Left ventricle myocardium inferior (tissue), 1 donor: ENCODE measurements at places on chromosomes 4 and X. TPM values are rescaled to one million over a fixed set of nuclear protein-coding genes. Genes with fewer than 3 reads are reported as not detected.

Gene KLF8
- total RNA-seq = 3.3 TPM

Gene CYTL1
- total RNA-seq = 0.47 TPM

DNA sequence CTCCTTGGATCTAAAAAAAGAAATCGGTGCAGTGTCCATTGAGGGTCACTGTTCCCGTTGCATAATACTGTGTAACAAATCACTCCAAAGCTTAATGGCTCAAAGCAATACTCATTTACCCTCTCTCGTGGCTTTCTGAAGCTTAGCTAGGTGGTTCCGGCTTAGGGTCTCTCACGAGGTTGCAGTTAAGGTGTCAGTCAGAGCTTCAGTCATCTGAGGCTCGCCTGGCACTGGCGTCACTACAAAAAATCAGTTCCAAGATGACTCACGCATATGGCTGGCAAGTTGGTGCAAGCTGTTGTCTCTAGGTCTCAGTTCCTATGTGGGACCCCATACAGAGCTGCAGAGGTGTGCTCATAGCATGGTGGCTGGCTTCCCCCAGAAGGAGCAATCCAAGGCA is 91.0 kb downstream of the BEND2 start:
- DNase-seq = no peak

DNA sequence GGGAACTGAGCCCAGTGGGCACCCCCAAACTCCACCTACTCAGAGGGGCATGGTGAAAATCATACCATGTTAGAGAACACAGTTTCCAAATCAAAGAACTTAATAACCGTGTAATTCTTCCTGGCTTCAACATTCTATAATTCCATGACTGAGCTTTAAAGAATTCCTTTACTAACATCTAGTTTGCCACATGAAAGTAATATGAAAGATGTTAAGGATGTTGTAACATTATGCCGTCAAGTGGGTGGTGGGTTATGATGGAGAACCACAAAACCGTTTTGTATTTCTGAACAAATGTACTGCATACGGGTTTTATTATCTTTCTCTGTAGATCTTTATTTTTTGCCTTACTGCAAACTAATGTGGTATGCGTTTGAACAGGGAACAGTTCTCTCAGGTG is 549.0 kb upstream of the MAGEB2 start:
- no peak for DNase-seq

DNA sequence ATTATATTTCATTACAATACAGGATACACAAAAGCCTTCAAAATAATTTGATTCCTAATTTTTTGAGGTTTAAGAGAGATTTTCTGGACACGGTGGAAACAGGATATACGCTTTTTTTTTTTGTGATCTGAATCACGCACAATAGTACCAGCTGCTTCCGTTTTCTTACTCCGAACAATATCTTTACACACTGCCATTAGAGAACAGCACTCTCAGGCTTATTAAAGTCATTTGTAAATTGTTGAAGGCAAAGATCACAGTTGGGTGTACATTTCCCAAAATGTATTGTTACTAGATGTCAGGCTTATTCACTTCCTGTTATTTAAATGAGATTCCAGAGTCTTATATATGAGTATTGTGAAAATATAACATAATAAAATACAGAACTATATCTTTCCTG is 71.5 kb downstream of the TMEM47 start:
- no peak for DNase-seq

DNA sequence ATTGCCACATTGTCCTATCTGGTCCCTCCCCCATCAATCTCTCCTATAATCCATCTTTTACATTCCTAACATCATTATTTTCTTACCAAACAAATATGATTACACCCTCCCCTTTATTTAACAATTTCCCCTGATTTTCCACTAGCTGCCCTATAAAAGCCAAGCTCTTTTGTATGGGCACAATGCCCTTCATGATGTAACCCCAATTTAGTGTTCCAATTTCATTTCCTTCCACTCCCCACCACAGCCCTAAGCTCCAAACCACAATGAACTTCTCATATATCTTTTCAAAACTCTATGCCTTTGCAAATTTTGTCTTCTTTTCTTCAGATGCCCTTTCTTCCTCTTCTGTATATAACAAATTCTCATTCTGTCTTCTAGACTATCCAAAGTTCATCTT is 39.5 kb upstream of the PTPN13 start:
- no peak for DNase-seq

DNA sequence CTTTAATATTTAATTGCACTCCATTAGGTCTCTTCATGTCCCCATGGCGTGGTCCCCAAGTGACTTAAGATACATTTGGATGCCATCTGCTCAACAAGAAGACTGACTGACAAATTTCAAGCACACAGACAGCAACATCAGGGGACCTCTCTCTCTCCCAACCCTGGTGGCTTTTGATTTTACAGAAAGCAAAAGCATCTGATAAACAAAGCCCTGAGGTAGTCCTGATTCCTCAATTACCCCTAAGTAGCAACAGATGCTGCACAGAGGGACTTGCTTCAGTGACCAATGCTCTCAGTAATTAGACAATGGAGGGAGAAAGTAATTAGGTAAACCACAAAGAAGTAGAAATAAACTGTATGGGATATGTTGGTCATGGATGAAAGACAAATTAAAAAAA is 426.4 kb downstream of the INPP4B start:
- no peak for DNase-seq

DNA sequence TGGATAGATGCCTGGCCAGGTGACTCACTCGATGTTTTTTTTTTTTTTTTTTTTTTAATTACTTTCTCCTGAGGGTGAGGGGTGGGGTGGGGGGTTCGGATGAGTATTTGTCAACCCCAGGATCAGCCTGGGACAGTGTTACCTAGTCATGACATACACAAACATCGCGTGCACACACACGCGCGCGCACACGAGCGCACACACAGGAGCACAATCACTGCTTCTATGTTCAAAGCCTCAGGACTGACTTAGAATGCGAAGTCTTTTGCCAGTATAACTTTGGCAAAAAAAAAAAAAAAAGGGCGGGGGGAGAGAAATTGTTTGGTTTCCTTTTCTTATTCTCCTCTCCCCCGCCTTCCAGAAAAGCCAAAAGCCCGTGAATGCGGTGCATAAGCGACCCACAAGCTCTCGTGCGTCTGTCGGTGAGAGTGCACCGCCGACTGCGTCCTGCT is 115.0 kb upstream of the TEX13C start:
- no peak for DNase-seq

DNA sequence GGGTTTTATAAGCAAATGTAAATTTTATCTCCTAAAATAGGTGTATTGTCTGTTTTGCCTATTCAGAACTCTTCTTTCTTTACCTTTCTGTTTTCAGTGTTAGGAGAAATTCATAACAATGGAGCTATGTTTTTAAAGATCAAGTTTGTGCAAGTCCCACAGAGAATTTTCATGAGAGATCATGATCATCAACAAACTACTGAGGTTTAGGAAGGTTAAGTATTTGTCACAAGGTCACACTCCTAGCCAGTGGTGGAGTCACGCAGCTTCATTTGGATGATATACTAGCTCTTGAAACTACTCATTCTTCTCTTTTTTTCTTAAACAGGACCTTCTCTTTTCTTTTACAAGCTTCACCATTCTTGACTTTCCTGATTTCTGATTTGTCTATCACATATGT is 892.6 kb upstream of the FRG1 start:
- no peak for DNase-seq

DNA sequence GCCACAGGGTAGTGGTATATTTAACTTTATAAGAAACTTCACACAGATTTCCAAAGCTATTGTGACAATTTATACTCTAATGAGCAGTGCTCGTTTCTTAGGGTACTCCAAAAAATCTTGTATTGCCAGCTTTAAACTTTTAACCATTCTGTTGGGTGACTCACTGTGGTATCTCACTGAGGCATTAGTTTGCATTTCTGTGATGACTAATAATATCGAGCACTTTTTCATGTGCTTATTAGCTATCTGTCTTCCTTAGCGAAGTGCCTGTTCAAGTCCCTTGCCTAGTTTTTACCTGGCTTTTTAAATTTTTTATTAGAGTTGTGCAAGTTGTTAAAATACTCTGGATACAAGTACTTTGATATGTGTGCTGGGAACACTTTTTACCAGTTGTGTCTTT is 5.5 kb downstream of the PNMA3 start:
- no peak for DNase-seq
